ENCODE measurements at places on chromosomes 2 and 18. TPM values are rescaled to one million over a fixed set of nuclear protein-coding genes. Genes with fewer than 3 reads are reported as not detected.

The CYB5A gene
- total RNA-seq, result 120 TPM

The HOXD9 gene
- 1.7 TPM for total RNA-seq

The ZNF385B gene
- not detected for total RNA-seq

The FOXI3 gene
- not detected for total RNA-seq

The TRABD2A gene
- total RNA-seq, result 10.1 TPM

The SERPINB4 gene
- not detected for total RNA-seq

The CRACDL gene
- 0.32 TPM for total RNA-seq

The IL36A gene
- not detected for total RNA-seq

The MOGAT1 gene
- not detected for total RNA-seq

The SLC9A4 gene
- not detected for total RNA-seq

The ANKRD53 gene
- not detected for total RNA-seq

The SNTG2 gene
- total RNA-seq, result not detected

The PSD4 gene
- 12.1 TPM for total RNA-seq

The ONECUT2 gene
- total RNA-seq, result 0.21 TPM

The ANKRD12 gene
- 4.0 TPM for total RNA-seq

The IL36RN gene
- total RNA-seq, result 0.59 TPM

The AMMECR1L gene
- 14.3 TPM for total RNA-seq

The LRRTM1 gene
- not detected for total RNA-seq

The KCNF1 gene
- 24.5 TPM for total RNA-seq

The MEP1B gene
- total RNA-seq, result 0.06 TPM

The RBMS1 gene
- total RNA-seq, result 63.4 TPM
